IMR-90 (cell line): ENCODE measurements at places on chromosomes 11 and 22. TPM values are rescaled to one million over a fixed set of nuclear protein-coding genes. Genes with fewer than 3 reads are reported as not detected.

- H3K4me1 ChIP-seq = peaks cover 24% of the 10 kb centered on the region
- H3K27me3 ChIP-seq = no peaks in the 10 kb centered on the region
- peaks cover 8% of the 10 kb centered on the region for H3K36me3 ChIP-seq
- no peak overlapping the region for H3K4me3 ChIP-seq
- no peak overlapping the region for H3K27ac ChIP-seq
- DNase-seq = no peak
These were observed 6.8 kb downstream of the PPP6R3 start for GRCh38 chr11:68467201-68467834.

DNA sequence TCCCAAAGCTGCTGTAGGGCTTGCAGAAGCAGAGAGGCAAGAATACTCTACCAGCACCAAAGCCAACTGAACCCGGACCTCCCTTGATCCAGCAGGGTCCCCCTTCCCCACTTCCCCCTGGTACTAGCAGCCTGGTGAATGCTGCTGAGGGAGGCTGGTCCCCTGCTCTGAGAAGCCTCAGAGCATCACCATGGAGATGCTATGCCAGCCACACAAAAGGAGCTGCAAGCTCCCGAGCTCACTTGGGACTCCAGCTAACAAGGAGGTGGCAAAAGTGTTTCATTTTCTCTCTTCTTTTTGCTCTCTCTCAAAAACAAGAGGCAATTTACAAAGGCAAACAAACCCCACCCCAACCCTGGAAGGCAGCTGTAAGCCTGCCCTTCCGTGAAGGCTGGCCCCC lies 509.8 kb downstream of the BUD13 start:
- no peaks in the 10 kb centered on the region for H3K36me3 ChIP-seq
- DNase-seq = no peak
- H3K27ac ChIP-seq = no peak overlapping the region
- no peaks in the 10 kb centered on the region for H3K4me1 ChIP-seq

GRCh38 chr22:44219101-44219870 lies 38.6 kb downstream of the PARVG start:
- no peaks in the 10 kb centered on the region for H3K4me1 ChIP-seq
- peaks cover 24% of the 10 kb centered on the region for H3K27me3 ChIP-seq
- no peak overlapping the region for H3K4me3 ChIP-seq
- H3K36me3 ChIP-seq = no peaks in the 10 kb centered on the region

Gene A4GALT
- 6.1 and 6.3 TPM in 2 replicates for polyA plus RNA-seq

Gene DDIAS
- 4.3 and 4.6 TPM in 2 replicates for polyA plus RNA-seq

Gene TTC12
- polyA plus RNA-seq = 10.0 and 10.7 TPM in 2 replicates

DNA sequence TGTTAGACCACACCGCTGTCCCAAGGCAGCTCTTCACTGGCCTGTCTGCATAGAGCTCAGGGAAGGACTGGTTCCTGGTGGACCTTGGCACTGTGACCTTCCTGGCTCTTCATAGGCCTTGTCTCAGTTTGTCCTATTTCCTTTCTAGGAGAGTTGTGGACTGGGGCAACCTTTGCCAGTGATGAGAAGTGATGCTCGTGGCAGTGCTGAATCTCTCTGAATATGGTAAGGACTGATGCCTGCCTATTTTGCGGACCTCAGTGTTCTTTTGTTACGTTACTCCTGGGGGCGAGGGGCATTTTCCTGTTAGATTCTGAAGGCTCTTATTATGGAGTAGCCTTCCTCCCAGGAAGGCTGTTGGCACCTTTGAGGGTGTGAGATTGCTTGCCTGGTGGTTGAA lies 24.2 kb downstream of the CABIN1 start:
- peaks cover 21% of the 10 kb centered on the region for H3K36me3 ChIP-seq
- H3K27me3 ChIP-seq = no peaks in the 10 kb centered on the region
- DNase-seq = no peak
- no peaks in the 10 kb centered on the region for H3K4me1 ChIP-seq

GRCh38 chr22:50253046-50253915 lies 2.2 kb upstream of the HDAC10 start:
- H3K27ac ChIP-seq = no peak overlapping the region
- no peak for DNase-seq
- H3K4me3 ChIP-seq = no peak overlapping the region

- no peak overlapping the region for H3K27ac ChIP-seq
- H3K36me3 ChIP-seq = no peaks in the 10 kb centered on the region
- no peaks in the 10 kb centered on the region for H3K4me1 ChIP-seq
- H3K4me3 ChIP-seq = peak overlapping the region; percentile 51
- no peak for DNase-seq
These were observed 970 bp downstream of the ASRGL1 start for GRCh38 chr11:62338218-62338617.

DNA sequence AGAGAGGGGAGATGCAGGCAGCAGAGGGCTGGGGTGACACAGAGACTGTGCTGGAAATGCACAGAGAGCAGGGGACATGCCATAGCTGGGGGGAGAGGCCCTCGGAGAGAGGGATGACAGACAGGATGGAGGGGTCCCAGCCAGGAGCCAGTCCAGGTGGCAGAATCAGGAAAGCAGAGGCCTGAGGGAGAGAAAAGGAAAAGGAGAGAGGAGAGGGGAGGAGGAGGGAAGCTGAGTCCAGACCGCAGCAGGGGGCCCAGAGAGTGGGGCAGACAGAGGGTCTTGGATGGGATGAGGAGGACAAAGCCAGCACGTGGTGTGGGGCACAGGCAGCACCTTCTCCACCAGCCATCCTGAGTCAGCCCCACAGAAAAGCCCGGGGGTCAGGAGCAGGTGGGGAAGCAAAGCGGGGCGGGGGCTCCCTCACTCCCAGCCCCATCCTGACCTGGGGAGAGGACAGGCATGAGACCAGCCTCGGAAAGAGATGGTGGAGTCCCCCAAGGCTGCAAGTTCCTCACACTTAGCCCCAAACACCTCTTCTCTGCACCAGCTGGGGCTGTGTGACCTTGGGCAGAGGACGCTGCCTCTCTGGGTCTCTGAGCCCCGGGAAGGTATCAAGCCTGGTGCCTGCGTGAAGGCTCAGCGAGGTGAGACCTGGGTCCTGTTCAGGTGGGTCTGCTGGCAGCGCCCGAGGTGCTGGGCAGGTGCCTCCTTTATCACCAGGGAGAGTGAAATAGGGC lies 48.0 kb downstream of the IGLL1 start:
- peaks cover 33% of the 10 kb centered on the region for H3K27me3 ChIP-seq
- DNase-seq = no peak
- H3K36me3 ChIP-seq = no peaks in the 10 kb centered on the region
- no peak overlapping the region for H3K4me3 ChIP-seq
- no peak overlapping the region for H3K27ac ChIP-seq
- H3K4me1 ChIP-seq = no peaks in the 10 kb centered on the region

Gene KRTAP5-11
- not detected in 2 replicates for polyA plus RNA-seq
